ENCODE measurements at places on chromosomes 16 and 17.
A peak's percentile ranks its signal among the peaks of the same experiment; 100 is the strongest.

DNA sequence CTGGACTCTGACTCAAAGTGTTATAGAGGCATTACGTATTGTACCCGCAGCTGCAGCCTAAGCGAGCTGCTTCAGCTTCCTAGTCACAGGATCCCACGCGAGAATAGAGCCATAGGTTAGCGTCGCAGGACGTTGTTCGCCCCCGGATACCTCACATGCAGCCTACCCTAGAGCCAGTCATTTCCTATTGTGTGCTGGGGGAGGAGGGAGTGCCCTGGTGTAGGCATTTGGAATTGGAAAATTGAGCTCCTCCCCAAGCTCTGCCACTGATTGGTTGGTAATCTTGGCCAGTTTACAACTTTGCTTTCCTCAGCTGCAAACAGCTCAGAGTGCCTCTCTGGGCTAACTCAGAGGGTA is 530 bp downstream of the NAA60 start:
- peak overlapping the region; percentile 95 for H3K27ac ChIP-seq
- peak; percentile 51 for DNase-seq
- H3K36me3 ChIP-seq, result peaks cover 52% of the 10 kb centered on the region

GRCh38 chr17:3900646-3901045 is 7.8 kb upstream of the CAMKK1 start:
- H3K27ac ChIP-seq, result no peak overlapping the region
- H3K27me3 ChIP-seq, result no peaks in the 10 kb centered on the region
- H3K4me3 ChIP-seq, result no peak overlapping the region
- no peak for DNase-seq
- H3K36me3 ChIP-seq, result no peaks in the 10 kb centered on the region

DNA sequence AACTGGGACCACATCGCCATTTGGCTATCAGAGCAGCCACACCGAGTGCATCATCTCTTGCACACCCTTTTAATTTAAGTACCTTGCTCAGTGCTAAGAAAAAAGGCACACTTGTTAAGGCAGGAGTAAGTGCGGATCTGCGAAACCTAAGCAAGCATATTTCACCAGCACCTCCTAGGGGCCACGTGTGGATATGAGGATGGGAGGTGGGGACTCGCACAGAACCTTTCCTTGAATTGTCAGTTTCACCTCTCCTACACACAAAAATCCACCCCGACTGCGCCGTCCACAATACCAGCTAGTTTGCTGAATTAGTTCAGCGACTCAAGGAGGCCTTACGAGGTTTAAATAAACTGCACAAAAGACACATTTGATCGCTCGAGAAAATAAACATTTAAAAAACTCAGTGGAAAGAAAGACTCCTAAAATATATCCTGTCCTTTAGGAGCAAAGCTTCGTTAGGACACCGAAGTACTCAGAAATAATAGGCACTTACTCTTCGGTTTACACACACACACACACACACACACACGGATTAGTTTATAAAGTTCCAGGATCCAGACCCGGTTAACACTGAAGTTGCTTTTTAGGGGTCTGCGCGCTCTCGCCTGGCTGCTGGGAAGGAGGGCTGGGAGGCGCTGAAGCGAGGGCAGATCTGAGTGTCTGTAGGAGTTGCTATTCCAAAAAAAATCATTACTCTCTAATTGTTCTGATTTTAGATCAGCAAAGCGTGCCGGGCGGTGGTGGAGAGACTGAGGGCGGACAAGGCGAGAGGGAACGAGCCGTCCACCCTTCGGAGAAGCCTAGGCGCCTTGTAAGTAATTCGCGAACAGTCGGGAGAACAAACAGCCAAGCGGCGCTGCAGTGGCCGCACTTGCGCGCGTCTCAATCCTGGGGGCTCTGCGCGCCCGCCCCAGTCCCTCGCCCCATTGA is 1.0 kb upstream of the KCNJ2 start:
- DNase-seq, result peak; percentile 18
- H3K4me1 ChIP-seq, result peaks cover 9% of the 10 kb centered on the region
- no peaks in the 10 kb centered on the region for H3K36me3 ChIP-seq
- H3K27ac ChIP-seq, result no peak overlapping the region
- H3K27me3 ChIP-seq, result peaks cover 60% of the 10 kb centered on the region
- peak overlapping the region; percentile 81 for H3K4me3 ChIP-seq

DNA sequence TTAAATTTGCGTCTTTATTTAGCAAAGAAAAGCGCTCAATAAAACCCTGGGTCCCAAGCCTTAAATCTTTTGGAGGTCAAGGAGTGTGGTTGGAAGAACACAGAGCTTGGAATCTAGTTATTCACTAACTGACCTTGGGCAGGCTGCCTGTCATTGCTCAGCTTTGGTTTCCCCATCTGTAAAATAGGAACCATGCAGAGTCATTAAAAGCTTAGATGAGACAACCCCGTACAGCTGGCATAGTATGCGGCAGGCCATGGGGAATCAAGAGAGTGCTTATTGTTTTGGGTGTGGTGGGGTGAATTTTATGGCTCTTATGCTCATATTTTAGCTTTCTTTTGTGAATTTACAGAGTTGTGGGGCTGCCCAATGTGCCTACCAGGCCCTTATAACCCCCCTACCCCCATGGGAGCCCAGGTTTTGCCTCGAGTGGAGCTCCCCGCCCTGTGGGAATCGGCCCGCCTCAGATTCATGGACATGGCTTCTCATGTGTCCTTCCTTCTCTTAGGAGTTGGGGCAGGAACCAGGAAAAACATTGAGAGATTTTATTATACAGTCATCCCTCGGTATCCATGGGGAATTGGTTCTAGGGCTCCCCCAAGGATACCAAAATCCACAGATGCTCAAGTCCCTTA is 113.5 kb downstream of the CLEC16A start:
- H3K4me3 ChIP-seq, result no peak overlapping the region
- H3K4me1 ChIP-seq, result peaks cover 71% of the 10 kb centered on the region
- H3K27me3 ChIP-seq, result no peaks in the 10 kb centered on the region
- no peak for DNase-seq
- peaks cover 50% of the 10 kb centered on the region for H3K36me3 ChIP-seq

- peaks cover 45% of the 10 kb centered on the region for H3K4me1 ChIP-seq
- DNase-seq, result peak; percentile 51
- H3K4me3 ChIP-seq, result peak overlapping the region; percentile 41
- H3K27ac ChIP-seq, result peak overlapping the region; percentile 61
Measured at GRCh38 chr17:40577611-40578065, 12.4 kb upstream of the CCR7 start.

DNA sequence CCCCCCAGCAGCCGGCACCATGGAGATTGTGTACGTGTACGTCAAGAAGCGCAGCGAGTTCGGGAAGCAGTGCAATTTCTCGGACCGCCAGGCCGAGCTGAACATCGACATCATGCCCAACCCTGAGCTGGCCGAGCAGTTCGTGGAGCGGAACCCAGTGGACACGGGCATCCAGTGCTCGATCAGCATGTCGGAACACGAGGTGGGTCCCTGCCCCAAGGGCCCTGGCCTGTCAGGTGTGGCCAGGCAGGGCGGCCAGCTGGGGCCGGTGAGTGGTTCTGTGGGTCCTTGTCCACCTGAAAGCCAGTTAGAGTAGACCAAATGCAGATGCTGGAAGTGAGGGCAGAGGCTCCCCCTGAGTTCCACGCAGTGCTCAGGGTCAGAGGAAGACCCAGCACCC is 7.8 kb downstream of the DNAI2 start:
- H3K36me3 ChIP-seq, result peaks cover 6% of the 10 kb centered on the region
- H3K4me1 ChIP-seq, result peaks cover 48% of the 10 kb centered on the region
- H3K27me3 ChIP-seq, result no peaks in the 10 kb centered on the region
- peak overlapping the region; percentile 100 for H3K27ac ChIP-seq
- no peak for DNase-seq
- no peak overlapping the region for H3K4me3 ChIP-seq

- H3K27ac ChIP-seq, result no peak overlapping the region
- no peak overlapping the region for H3K4me3 ChIP-seq
- no peak for DNase-seq
- H3K27me3 ChIP-seq, result no peaks in the 10 kb centered on the region
Measured at GRCh38 chr17:2965621-2966595, 97.5 kb downstream of the OR1D5 start.

- DNase-seq, result no peak
- no peaks in the 10 kb centered on the region for H3K27me3 ChIP-seq
- no peak overlapping the region for H3K27ac ChIP-seq
- H3K4me1 ChIP-seq, result peaks cover 10% of the 10 kb centered on the region
- H3K4me3 ChIP-seq, result no peak overlapping the region
- peaks cover 57% of the 10 kb centered on the region for H3K36me3 ChIP-seq
Measured at GRCh38 chr16:8641671-8642070, 20.2 kb downstream of the METTL22 start.

GRCh38 chr17:41322903-41323895 is 7.7 kb upstream of the KRTAP17-1 start:
- H3K27me3 ChIP-seq, result peaks cover 5% of the 10 kb centered on the region
- H3K4me1 ChIP-seq, result no peaks in the 10 kb centered on the region
- no peak for DNase-seq
- H3K27ac ChIP-seq, result no peak overlapping the region
- no peak overlapping the region for H3K4me3 ChIP-seq

DNA sequence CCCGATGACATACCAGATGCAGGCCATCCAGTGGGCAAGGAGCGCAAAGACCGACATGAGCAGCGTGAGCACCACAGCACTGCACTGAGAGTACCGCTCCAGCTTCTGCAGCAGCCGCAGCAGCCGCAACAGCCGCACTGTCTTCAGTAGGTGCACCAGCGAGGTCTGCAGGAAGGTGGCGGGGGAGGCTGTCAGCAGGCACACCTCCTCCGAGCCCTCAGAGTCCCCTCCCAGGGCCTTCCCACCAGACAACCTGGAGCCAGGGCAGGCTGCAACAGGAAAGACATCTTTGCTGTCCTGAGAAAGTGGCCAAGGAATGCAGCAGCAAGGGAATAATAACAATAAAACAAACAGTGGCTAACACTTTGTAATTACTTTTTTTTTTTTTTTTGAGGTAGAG is 9.1 kb downstream of the KCNH4 start:
- peaks cover 3% of the 10 kb centered on the region for H3K4me1 ChIP-seq
- peaks cover 2% of the 10 kb centered on the region for H3K27me3 ChIP-seq
- H3K36me3 ChIP-seq, result no peaks in the 10 kb centered on the region

DNA sequence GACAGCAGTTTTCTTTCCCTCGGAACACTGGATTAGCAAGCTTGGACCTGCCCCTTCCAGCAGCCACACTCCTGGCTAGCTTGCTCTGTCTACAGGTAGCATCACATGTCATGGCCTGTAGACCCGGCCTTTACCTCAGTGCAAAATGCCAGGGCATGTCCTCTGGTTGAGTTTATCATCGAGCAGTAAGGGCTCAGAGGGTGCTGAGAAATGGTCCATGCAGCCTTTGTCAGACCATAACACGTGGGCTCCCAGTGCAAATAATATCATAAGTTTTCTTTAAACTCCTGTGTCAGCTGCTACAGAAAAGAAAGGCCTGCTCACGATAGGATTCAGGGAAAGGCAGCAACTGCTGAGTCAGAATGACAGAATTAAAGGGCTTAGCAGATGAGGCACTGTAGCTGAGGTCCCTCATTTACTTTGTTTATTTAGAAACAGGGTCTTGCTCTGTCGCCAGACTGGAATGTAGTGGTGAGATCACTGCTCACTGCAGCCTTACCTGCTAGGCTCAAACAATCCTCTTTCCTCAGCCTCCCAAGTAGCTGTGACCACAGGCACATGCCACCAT is 8.0 kb upstream of the GNA13 start:
- H3K36me3 ChIP-seq, result no peaks in the 10 kb centered on the region
- no peak overlapping the region for H3K27ac ChIP-seq
- peaks cover 2% of the 10 kb centered on the region for H3K27me3 ChIP-seq

DNA sequence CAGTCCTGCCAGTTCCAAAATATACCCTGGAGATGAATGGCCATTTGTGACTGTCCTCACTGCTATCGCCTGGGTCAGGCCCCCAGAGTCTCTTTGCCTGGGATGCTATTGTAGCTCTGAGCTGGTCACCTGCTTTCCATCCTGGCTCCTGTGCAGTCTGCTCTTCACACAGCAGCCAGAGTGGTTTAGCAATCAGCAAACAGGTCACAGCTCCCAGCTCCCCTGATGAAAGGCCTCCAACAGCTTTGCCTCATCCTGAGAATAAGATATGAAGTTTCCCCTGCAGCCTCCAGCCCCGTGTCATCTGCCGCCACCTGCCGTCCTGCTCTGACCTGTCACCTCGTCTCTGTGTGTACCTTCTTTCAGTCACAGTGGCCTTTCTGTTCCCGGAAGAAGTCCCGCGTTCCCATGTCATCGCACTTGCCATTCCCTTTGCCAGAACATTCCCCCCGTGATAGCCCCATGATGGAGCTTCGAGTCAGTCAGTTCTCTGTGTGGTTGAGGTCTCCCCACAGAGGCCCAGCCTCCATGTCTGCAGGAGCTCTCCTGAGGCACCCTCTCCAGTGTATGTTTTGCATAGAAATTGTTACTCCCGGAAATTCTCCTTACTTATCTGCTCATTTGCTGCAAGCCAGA is 281.5 kb downstream of the SNX29 start:
- H3K27ac ChIP-seq, result no peak overlapping the region
- no peaks in the 10 kb centered on the region for H3K27me3 ChIP-seq
- DNase-seq, result no peak
- no peak overlapping the region for H3K4me3 ChIP-seq

- no peak overlapping the region for H3K27ac ChIP-seq
- H3K27me3 ChIP-seq, result peaks cover 2% of the 10 kb centered on the region
- no peak overlapping the region for H3K4me3 ChIP-seq
- no peaks in the 10 kb centered on the region for H3K36me3 ChIP-seq
- DNase-seq, result no peak
Measured at GRCh38 chr17:10879190-10879836, 41.4 kb upstream of the PIRT start.

DNA sequence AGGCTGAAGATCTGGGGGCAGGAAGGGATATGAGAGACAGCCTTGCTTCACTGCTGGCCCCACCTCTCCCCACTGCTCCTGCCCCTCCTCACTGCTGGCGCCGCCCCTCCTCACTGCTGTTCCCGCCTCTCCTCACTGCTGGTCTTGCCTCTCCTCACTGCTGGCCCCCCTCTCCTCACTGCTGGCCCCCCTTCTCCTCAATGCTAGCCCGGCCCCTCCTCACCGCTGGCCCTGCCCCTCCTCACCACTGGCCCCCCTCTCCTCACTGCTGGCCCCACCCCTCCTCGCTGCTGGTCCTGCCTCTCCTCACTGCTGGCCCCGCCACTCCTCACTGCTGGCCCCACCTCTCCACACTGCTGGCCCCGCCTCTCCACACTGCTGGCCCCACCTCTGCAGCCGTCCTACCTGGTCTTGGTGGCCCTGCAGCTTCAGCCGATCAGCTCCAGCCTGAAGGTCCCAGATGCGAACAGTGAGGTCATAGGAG is 9.5 kb upstream of the PAM16 start:
- no peak for DNase-seq
- H3K27me3 ChIP-seq, result no peaks in the 10 kb centered on the region
- H3K27ac ChIP-seq, result no peak overlapping the region
- H3K4me3 ChIP-seq, result no peak overlapping the region
- H3K36me3 ChIP-seq, result peaks cover 29% of the 10 kb centered on the region

GRCh38 chr17:56121191-56122051 is 31.9 kb upstream of the ANKFN1 start:
- no peak for DNase-seq
- H3K4me1 ChIP-seq, result no peaks in the 10 kb centered on the region
- H3K27ac ChIP-seq, result no peak overlapping the region

Measured in T-helper 2 cell treated with Interferon-gamma antibody and Interleukin-4, amounts not matched to agents 5 μg/mL and 100 μg/mL, for 36 hours (primary cell).